RPMI7951 (cell line): ENCODE measurements at places on chromosomes 16 and 17. TPM values are rescaled to one million over a fixed set of nuclear protein-coding genes. Genes with fewer than 3 reads are reported as not detected.

DNA sequence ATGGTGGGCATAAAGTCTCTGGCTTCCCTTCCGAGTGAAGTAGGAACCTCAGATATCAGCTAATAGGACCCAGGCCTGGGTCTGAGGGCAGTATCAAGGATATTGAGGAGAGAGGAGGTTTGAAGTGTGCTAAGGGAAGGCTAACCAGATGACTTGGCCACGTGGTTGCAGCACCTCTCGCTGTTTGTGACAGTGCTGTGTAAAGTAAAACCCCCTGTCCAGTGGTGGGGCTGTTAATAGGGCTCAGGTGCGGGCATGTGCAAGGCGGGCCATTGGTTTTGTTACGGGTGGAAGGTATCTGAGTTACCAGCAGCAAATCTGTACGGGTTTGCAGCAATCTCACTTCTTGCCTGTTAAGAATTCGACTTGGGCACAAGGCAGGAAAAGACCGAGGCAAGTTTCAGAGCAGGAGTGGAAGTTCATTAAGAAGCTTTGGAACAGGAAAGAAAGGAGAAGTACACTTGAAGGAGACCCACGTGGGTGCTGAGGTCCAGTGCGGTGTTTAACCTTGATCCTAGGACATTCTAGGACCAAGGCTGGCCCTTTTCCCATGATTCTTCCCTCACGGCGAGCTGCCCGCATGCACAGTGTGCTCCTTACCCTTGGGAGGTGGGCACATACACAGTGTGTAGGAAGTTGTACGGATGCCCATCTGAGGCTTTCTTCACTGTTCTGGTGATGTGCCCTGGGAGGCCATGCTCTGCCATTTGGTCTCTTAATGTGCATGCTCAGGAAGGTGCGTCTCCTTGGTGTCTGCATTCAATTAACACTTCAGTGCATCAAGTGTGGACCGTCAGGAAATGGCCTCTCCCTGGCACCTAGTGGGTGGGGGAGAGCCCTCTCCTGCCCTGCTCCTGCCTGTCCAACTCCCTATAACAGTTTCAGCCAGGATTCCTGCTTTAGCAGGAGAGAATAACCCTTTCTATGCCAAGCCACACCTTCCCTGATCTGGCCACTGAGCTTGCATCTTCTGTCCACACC lies 20.3 kb downstream of the SGF29 start:
- no peak for DNase-seq

DNA sequence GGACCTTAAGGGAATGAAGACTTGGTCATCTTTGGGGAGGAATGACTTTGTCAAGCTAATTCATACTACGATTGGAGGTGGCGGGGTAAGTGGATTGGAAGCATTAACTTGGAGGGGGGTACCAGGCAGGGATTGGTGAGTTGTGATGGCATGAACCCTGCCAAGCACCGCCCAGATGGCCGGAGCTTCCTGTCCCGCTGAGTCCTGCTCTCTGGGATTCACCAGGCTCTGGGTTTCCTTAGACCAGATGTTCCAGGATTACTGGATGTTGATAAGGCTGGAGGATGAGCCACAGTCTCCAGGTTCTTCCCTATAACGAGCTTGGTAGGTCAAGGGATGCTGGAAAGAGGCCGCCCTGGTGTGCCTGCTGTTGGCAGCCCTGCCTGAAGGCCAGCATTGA lies 154.9 kb downstream of the SDK2 start:
- DNase-seq = peak; percentile 21

Gene TNS4
- not detected in 2 replicates for total RNA-seq

Gene MARVELD3
- not detected in 2 replicates for total RNA-seq
